ENCODE measurements at places on chromosomes 4 and X. TPM values are rescaled to one million over a fixed set of nuclear protein-coding genes. Genes with fewer than 3 reads are reported as not detected.

GRCh38 chr4:35934320-35934981 is 309.9 kb downstream of the ARAP2 start:
- H3K27me3 ChIP-seq: no peaks in the 10 kb centered on the region
- H3K4me1 ChIP-seq: no peaks in the 10 kb centered on the region
- DNase-seq: peak; percentile 14
- H3K27ac ChIP-seq: no peak overlapping the region
- H3K36me3 ChIP-seq: no peaks in the 10 kb centered on the region
- H3K4me3 ChIP-seq: no peak overlapping the region

DNA sequence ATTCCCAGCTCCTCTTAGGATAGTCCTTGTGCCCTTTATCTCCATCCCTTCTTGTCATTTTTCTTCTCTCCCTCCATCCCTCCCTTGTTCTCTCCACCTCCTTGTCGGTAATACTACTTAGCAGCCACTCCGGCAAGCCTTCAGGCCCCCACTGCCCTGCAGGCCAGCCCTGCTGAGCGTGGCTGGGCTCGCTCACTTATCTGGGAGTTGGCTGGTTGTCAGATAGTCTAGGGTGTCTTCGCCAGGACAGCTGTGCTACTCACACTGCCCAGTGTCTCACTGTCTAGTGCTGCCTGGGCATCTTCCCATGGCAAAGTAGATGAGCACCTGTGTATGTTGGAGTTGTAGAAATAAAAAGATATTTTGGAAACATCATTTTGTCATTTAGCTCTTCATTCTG is 75.0 kb downstream of the STK32B start:
- no peak overlapping the region for H3K4me3 ChIP-seq
- no peaks in the 10 kb centered on the region for H3K36me3 ChIP-seq
- no peak overlapping the region for H3K27ac ChIP-seq
- no peaks in the 10 kb centered on the region for H3K4me1 ChIP-seq
- DNase-seq: no peak
- no peaks in the 10 kb centered on the region for H3K27me3 ChIP-seq

GRCh38 chr4:83646538-83647239 is 110.8 kb downstream of the GPAT3 start:
- peaks cover 9% of the 10 kb centered on the region for H3K27me3 ChIP-seq
- H3K4me3 ChIP-seq: no peak overlapping the region
- no peaks in the 10 kb centered on the region for H3K4me1 ChIP-seq
- DNase-seq: no peak

- H3K4me3 ChIP-seq: no peak overlapping the region
- H3K27me3 ChIP-seq: no peaks in the 10 kb centered on the region
- no peaks in the 10 kb centered on the region for H3K36me3 ChIP-seq
- no peak overlapping the region for H3K27ac ChIP-seq
- no peak for DNase-seq
- H3K4me1 ChIP-seq: no peaks in the 10 kb centered on the region
Observed at GRCh38 chr4:45750721-45751120, 373.1 kb downstream of the GABRG1 start.

GRCh38 chrX:39170464-39170863 is 369.2 kb downstream of the MID1IP1 start:
- no peaks in the 10 kb centered on the region for H3K36me3 ChIP-seq
- H3K27ac ChIP-seq: no peak overlapping the region
- no peak for DNase-seq
- H3K4me3 ChIP-seq: no peak overlapping the region
- H3K4me1 ChIP-seq: no peaks in the 10 kb centered on the region
- H3K27me3 ChIP-seq: no peaks in the 10 kb centered on the region

DNA sequence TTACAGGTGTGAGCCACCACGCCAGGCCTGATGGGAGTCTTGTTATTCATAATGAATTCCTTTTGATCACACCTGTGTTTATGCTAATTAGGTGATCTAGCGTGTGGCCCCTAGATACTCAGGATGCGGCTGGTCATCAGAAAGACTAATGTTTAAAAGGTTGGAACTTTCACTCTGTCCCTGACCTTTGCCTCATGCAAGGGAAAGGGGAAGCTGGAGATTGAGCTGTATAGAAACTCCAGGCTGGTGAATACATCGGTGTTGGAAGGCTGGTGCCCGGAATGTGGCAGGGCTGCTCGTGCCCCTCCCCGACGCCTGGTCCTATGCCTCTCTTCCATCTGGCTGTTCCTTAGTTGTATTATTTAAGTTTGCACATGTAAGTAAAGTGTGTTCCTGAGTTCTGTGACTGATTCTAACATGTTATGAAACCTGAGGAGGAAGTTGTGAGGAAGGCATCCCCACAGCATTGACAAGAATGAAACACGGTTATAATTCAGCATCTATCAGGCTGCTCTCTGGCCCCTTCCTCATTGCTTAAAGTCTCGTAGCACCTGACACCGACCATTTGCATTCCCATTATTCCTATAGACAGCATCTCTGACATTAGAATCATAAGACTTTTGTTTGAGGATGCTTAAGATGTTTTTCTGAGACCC is 28.9 kb downstream of the CASP3 start:
- no peaks in the 10 kb centered on the region for H3K4me1 ChIP-seq
- no peak overlapping the region for H3K4me3 ChIP-seq
- H3K36me3 ChIP-seq: no peaks in the 10 kb centered on the region

GRCh38 chrX:70026112-70026850 is 23.5 kb downstream of the AWAT2 start:
- H3K27me3 ChIP-seq: no peaks in the 10 kb centered on the region
- H3K4me3 ChIP-seq: no peak overlapping the region
- H3K4me1 ChIP-seq: peaks cover 54% of the 10 kb centered on the region

- no peaks in the 10 kb centered on the region for H3K4me1 ChIP-seq
- no peaks in the 10 kb centered on the region for H3K36me3 ChIP-seq
- no peak overlapping the region for H3K27ac ChIP-seq
- no peak overlapping the region for H3K4me3 ChIP-seq
- DNase-seq: no peak
- peaks cover 7% of the 10 kb centered on the region for H3K27me3 ChIP-seq
Observed at GRCh38 chr4:10144966-10145365, 28.4 kb upstream of the WDR1 start.

GRCh38 chr4:137533855-137534254 is 1.6 kb upstream of the PCDH18 start:
- H3K27ac ChIP-seq: no peak overlapping the region
- H3K4me1 ChIP-seq: peaks cover 10% of the 10 kb centered on the region
- no peaks in the 10 kb centered on the region for H3K27me3 ChIP-seq
- no peak overlapping the region for H3K4me3 ChIP-seq
- no peaks in the 10 kb centered on the region for H3K36me3 ChIP-seq

GRCh38 chr4:173171098-173171497 is 2.5 kb downstream of the GALNT7 start:
- no peaks in the 10 kb centered on the region for H3K36me3 ChIP-seq
- DNase-seq: peak; percentile 46
- no peak overlapping the region for H3K27ac ChIP-seq

GRCh38 chrX:19869193-19869592 is 18.2 kb downstream of the SH3KBP1 start:
- H3K27ac ChIP-seq: no peak overlapping the region
- H3K27me3 ChIP-seq: no peaks in the 10 kb centered on the region
- DNase-seq: no peak
- H3K4me1 ChIP-seq: peaks cover 18% of the 10 kb centered on the region

DNA sequence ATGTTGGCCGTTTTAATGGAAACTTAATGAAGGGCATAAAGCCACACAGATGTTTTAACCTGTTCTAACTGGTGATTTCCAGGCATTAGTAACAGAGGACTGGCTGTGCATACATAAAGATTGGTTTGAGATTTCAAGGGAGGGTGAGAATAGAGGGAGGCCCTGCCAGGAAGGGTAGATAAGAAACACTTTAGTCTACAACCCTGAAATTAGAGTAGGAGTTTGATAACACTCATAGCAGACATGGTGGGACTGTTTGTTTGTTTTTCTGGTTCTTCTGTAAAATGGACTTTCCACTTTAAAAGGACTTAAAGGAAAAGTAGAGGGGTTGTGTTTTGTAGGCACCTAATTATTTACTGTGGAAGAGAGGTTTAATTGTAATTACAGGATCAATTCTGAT is 16.2 kb downstream of the SLC4A4 start:
- H3K27me3 ChIP-seq: no peaks in the 10 kb centered on the region
- DNase-seq: no peak
- H3K4me1 ChIP-seq: no peaks in the 10 kb centered on the region
- H3K27ac ChIP-seq: no peak overlapping the region

Gene ATP2B3
- 0.02 TPM for polyA plus RNA-seq

Gene PLP1
- not detected for polyA plus RNA-seq

Gene CCNA2
- polyA plus RNA-seq: 23.3 TPM

- no peaks in the 10 kb centered on the region for H3K27me3 ChIP-seq
- H3K36me3 ChIP-seq: peaks cover 3% of the 10 kb centered on the region
- H3K4me1 ChIP-seq: no peaks in the 10 kb centered on the region
- no peak for DNase-seq
Observed at GRCh38 chr4:152634110-152634760, 45.6 kb downstream of the TMEM154 start.

GRCh38 chr4:16224264-16225166 is 1.8 kb downstream of the TAPT1 start:
- DNase-seq: no peak
- H3K27me3 ChIP-seq: no peaks in the 10 kb centered on the region
- H3K4me3 ChIP-seq: peak overlapping the region; percentile 99
- no peaks in the 10 kb centered on the region for H3K36me3 ChIP-seq

Gene CTAG2
- not detected for polyA plus RNA-seq

Gene DCLK2
- polyA plus RNA-seq: 1.7 TPM

DNA sequence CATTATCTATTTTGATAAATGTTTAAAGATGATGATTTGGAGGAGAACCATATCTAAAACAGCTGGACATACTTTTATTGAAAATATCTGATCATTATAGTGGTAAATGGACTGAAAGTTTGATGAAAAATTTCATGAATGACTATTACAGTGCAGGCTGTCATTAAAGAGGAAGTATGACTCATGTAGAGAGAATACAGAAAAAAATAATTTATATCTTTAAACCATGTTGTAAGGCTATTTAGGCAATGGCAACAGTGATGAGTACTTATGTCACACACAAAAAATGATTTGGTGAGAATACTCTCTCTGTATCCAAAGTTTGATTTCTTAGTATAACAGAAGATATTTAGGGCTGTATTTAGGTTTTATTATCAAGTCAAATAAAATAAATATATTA is 3.9 kb upstream of the GLRB start:
- no peaks in the 10 kb centered on the region for H3K36me3 ChIP-seq
- DNase-seq: peak; percentile 45
- H3K4me1 ChIP-seq: peaks cover 5% of the 10 kb centered on the region

Gene DGAT2L6
- not detected for polyA plus RNA-seq

DNA sequence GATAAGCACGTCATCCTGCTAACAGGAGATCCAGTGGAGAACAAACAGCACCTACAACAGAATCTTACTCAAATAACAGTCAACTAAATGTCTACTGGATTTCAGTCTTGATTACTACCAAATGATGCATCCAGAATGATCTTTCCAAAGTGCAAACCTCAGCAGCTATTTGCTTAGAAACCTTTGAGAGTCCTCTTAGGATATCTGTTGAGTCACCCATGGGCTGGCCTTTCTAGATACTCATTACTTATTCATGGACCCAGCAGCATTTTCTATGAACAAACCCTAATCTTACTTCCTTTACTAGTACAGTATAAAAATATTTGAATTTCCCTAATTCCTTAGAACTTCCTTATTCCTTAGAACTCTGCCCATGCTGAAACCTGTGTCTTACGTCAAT is 118.5 kb upstream of the PABPC4L start:
- no peaks in the 10 kb centered on the region for H3K4me1 ChIP-seq
- no peak for DNase-seq
- H3K4me3 ChIP-seq: no peak overlapping the region
- no peak overlapping the region for H3K27ac ChIP-seq
- no peaks in the 10 kb centered on the region for H3K36me3 ChIP-seq

DNA sequence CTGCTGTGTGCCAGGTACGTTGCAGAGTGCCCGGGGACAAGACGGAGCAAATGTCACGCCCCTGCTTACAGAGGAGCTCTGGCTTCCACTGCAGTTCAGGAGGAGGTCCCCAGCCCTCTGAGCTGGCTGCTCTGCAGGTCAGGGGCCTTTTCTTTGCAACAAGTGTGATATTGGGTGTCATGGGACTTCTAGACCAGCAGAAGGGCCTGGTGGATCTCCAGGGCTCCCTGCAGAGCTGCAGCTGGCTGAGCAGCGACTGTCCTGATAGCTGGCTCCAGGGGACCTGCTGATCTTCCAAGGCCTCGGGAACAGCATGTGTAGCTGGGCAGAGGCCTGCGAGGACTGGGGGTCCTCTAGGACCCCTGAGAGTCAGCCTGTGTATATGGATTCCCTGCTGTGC is 120.4 kb downstream of the SORCS2 start:
- H3K4me3 ChIP-seq: no peak overlapping the region
- no peaks in the 10 kb centered on the region for H3K36me3 ChIP-seq
- no peaks in the 10 kb centered on the region for H3K27me3 ChIP-seq
- H3K27ac ChIP-seq: no peak overlapping the region
- no peaks in the 10 kb centered on the region for H3K4me1 ChIP-seq

DNA sequence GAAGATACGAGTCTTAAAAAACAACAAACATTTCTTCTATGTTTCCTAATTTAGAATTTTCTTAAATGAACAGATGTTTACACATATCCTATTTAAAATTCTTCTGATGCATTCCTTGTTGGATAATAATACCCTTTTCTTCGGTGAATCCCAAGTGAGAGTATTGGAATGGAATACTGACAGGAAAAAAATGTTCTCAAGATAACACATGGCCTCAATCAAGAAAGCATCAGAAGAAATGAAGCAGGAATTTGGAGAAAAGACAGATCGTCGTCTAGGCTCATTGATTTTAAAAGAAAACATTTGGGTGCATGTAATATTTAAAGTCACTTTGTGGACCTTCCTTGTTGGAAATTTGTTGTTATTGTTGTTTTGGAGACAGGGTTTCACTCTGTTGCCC is 196.9 kb upstream of the ANK2 start:
- no peak for DNase-seq
- no peak overlapping the region for H3K4me3 ChIP-seq
- H3K27ac ChIP-seq: no peak overlapping the region
- no peaks in the 10 kb centered on the region for H3K27me3 ChIP-seq
- H3K4me1 ChIP-seq: no peaks in the 10 kb centered on the region

GRCh38 chr4:124594945-124595344 is 117.6 kb downstream of the ANKRD50 start:
- no peak overlapping the region for H3K4me3 ChIP-seq
- no peak for DNase-seq
- no peaks in the 10 kb centered on the region for H3K36me3 ChIP-seq
- H3K4me1 ChIP-seq: no peaks in the 10 kb centered on the region
- H3K27me3 ChIP-seq: no peaks in the 10 kb centered on the region

DNA sequence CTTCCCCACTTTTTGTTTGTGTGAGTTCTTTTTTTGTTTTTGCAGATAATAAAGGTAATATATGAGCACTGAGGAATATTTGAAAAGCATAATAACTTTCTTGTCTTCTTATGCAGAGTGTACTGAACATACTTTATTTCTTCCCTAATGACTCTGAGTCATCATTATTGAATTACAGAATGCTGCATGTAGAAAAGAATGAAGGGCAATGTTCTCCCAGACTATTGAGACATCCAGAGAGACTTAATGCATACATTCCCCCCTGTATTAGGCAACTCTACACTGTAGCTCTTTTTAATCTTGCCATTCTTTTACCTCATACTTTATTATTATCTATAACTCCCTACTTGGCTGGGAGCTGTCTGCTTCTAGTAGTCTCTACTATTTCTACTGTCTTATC is 240.5 kb upstream of the ANKRD50 start:
- H3K36me3 ChIP-seq: no peaks in the 10 kb centered on the region
- H3K27me3 ChIP-seq: no peaks in the 10 kb centered on the region
- H3K4me3 ChIP-seq: no peak overlapping the region
- DNase-seq: peak; percentile 49
- H3K27ac ChIP-seq: no peak overlapping the region

Data from endothelial cell of umbilical vein (primary cell).